ENCODE measurements at places on chromosomes 3 and 15. TPM values are rescaled to one million over a fixed set of nuclear protein-coding genes. Genes with fewer than 3 reads are reported as not detected.

The MEX3B gene
- total RNA-seq = not detected

The GOLGA8A gene
- 65.6 TPM for total RNA-seq

The TPRG1 gene
- 4.6 TPM for total RNA-seq

The MITF gene
- total RNA-seq = 9.3 TPM

GRCh38 chr3:52278510-52279069 is at the start of gene WDR82:
WDR82 (minus strand) TSS chr3:52278649; CDS start chr3:52278361, 288 bp downstream.
- H3K4me1 ChIP-seq = peaks cover 66% of the 10 kb centered on the region
- peak within 1 kb of the TSS; percentile 55 for H3K4me3 ChIP-seq
- DNase-seq = peak; percentile 98

GRCh38 chr3:172223870-172224269 is 184.5 kb downstream of the FNDC3B start:
- no peaks in the 10 kb centered on the region for H3K27me3 ChIP-seq
- no peak overlapping the region for H3K27ac ChIP-seq
- H3K4me1 ChIP-seq = peaks cover 54% of the 10 kb centered on the region
- H3K36me3 ChIP-seq = no peaks in the 10 kb centered on the region
- H3K4me3 ChIP-seq = no peak overlapping the region

DNA sequence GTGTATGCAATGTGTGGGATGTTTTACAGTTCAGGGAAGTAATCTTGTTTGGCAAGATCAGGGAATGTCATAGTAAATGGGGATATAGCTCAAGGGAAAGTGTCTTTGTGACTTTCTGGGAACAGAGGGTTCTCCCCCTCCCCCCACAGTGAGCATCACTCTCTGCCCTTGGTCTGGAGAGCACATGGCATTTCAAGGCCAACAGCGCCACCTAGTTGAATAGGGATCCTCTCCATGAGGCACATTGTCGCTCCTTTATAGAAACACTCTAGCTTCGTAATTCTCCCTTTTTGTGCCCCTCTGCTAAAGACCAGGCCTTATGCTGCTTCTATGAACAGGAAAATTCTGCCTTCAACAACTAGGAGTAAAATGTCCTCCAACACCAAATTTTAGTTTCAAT is 37.1 kb upstream of the ARNT2 start:
- H3K27me3 ChIP-seq = no peaks in the 10 kb centered on the region
- no peaks in the 10 kb centered on the region for H3K36me3 ChIP-seq
- H3K4me3 ChIP-seq = no peak overlapping the region
- no peak overlapping the region for H3K27ac ChIP-seq

- no peak overlapping the region for H3K4me3 ChIP-seq
- no peaks in the 10 kb centered on the region for H3K27me3 ChIP-seq
- no peak overlapping the region for H3K27ac ChIP-seq
- no peak for DNase-seq
Observed at GRCh38 chr3:71299160-71299559, 284.4 kb downstream of the FOXP1 start.

GRCh38 chr15:48002767-48003166 is 118.0 kb upstream of the SLC24A5 start:
- H3K4me1 ChIP-seq = peaks cover 9% of the 10 kb centered on the region
- no peak overlapping the region for H3K27ac ChIP-seq
- no peaks in the 10 kb centered on the region for H3K27me3 ChIP-seq
- no peak overlapping the region for H3K4me3 ChIP-seq
- DNase-seq = no peak

DNA sequence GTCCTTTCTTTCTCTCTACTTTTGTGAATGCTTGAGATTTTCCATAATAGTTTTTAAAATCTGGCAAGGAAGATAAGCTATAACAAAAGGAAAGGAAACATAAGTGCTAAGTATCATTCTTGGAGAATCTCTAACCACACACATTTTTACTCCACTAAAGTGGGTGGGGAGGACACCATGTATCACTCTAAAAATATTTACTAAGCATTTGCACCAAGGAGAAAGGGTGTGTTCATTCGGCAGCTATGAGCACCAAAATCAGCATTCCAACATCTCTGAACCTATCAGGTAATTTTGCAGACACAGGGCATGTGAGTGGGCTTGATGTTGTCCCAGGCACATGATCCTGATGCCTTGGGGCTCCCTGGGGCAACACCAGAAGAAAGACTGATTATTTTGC is 5.5 kb downstream of the B4GALT4 start:
- H3K4me3 ChIP-seq = no peak overlapping the region
- DNase-seq = no peak
- no peak overlapping the region for H3K27ac ChIP-seq
- peaks cover 7% of the 10 kb centered on the region for H3K36me3 ChIP-seq

- no peak overlapping the region for H3K4me3 ChIP-seq
- no peak for DNase-seq
- H3K27ac ChIP-seq = no peak overlapping the region
- no peaks in the 10 kb centered on the region for H3K4me1 ChIP-seq
- H3K36me3 ChIP-seq = no peaks in the 10 kb centered on the region
- no peaks in the 10 kb centered on the region for H3K27me3 ChIP-seq
Observed at GRCh38 chr15:38028869-38029268, 94.4 kb downstream of the TMCO5A start.

DNA sequence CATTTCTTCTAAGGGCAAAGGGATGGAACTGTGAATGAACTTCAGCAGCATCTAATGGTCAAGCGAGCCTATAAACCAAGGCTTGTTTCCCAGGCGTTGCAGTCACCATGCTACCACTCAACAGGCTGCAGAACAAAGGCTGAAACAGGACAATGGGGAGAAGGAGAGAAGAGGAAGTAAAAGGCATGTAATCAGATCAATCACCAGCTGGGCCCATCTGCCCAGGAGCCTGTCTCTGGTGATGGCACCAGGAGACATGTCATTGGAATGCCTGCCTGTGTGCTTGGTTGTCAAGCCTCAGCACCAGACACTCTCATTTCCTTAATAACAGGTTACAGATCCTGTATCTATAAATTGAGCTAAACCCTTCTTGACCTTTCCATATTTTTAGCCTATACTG is 81.7 kb upstream of the UMPS start:
- H3K36me3 ChIP-seq = peaks cover 4% of the 10 kb centered on the region
- H3K4me3 ChIP-seq = no peak overlapping the region
- no peak overlapping the region for H3K27ac ChIP-seq
- H3K27me3 ChIP-seq = no peaks in the 10 kb centered on the region
- H3K4me1 ChIP-seq = no peaks in the 10 kb centered on the region
- no peak for DNase-seq

DNA sequence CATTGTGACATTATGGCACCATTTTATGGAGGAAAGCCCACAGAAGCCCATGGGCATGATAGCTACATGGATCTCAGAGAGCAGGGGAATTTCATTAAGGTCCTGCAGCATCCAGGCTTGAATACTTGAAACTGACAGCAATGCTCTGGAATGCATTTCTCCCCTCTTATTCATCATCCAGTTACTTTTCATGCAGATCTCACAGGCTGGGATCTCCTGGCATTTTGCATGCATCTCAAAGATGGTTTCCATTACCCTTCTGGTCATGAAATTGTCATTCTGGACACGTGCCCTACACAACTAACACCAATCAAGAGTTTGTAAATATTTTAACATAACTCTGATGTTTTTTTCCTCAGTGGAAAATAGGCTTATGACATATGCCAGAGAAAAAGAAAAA is 32.4 kb downstream of the VGLL3 start:
- H3K4me1 ChIP-seq = peaks cover 9% of the 10 kb centered on the region
- H3K36me3 ChIP-seq = no peaks in the 10 kb centered on the region
- no peak overlapping the region for H3K4me3 ChIP-seq
- H3K27me3 ChIP-seq = no peaks in the 10 kb centered on the region
- DNase-seq = no peak

DNA sequence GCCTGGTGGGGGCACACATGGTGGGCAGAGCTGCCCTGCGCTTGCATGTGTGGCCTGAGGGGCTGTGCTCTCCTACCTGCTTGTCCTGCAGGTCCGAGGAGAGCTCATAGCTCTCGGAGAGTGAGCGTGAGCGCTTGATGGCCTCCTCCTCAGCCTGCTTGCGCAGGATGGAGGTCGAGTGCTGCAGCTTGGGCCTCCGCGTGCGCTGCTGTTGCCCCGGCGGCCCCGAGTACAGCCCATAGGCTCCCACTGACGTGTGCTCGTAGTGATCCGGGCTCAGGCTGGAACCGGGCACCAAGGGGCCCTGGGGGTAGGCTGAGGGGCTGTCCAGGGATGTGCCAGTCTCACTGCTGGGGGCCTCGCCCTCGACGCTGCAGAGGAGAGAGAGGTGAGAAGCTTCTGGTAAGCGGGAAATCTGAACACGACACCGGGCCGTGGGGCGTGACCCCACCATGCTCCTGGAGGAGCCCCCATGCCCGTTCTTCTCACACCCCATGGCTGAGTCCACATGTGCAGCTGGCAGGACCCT is 100.2 kb upstream of the RPL32 start:
- H3K27ac ChIP-seq = no peak overlapping the region
- H3K4me1 ChIP-seq = peaks cover 15% of the 10 kb centered on the region
- no peak for DNase-seq

GRCh38 chr15:45168286-45168685 is 19.5 kb downstream of the SHF start:
- DNase-seq = no peak
- H3K4me1 ChIP-seq = peaks cover 21% of the 10 kb centered on the region
- H3K27me3 ChIP-seq = no peaks in the 10 kb centered on the region

DNA sequence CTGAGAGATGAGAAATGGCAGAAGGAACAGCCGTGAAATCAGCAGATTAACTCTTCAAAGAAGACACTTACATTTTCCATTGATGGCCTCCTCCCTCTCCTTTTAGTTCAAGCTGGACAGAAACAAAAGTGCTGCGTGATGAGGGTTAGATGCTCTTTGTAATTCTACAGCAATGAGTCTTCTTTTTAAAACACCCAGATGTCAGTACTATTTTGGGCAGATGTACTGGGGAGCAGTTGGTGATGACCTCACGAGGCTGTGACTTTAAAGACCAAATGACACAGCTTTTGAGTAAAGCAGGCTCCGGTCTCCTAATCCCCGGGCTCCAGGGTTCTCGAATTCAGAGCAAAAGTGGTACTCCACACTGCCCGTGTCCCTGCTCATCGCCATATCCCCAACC is 198.2 kb downstream of the SLCO3A1 start:
- no peak overlapping the region for H3K4me3 ChIP-seq
- no peak for DNase-seq
- H3K27ac ChIP-seq = no peak overlapping the region
- peaks cover 5% of the 10 kb centered on the region for H3K4me1 ChIP-seq
- H3K36me3 ChIP-seq = no peaks in the 10 kb centered on the region
